ENCODE measurements at places on chromosomes 5 and 9.

GRCh38 chr5:132905938-132906337 lies 32.5 kb downstream of the LEAP2 start:
- DNase-seq = no peak

- no peak for DNase-seq
These were observed 115.4 kb downstream of the OXCT1 start for GRCh38 chr5:41754857-41755256.

DNA sequence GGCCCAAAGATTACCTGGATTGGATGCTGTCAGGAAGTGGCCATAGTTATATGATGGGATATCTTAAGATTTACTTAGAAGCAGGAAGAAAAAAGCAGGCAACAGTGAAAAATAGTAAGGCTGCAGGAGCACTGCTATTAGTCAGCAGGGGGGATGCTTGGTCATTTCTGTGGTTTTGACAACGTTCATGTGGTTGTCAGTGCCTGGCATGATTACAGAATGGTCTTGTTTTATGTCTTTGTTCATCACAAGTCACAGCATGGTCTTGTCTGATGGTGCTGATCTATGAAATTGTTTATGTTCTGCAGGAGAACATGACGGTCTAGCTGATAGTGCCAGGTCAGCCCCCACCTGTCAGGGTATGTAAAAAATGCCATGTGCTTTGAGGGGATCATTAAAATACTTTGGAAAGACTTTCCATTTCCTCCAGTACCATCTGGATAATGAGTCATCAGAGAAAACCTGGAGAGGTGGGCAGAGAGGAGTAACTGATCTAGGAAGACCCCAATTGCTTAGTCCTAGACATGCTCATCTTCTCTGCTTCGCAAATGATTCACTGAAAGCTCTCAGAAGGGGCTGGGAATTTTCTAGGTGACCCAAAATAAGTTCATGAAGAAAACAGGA lies 48.5 kb downstream of the PLGRKT start:
- no peak for DNase-seq

- DNase-seq = no peak
These were observed 132.6 kb downstream of the MRPL36 start for GRCh38 chr5:1666812-1667588.
